ENCODE measurements at places on chromosomes 4 and X.

DNA sequence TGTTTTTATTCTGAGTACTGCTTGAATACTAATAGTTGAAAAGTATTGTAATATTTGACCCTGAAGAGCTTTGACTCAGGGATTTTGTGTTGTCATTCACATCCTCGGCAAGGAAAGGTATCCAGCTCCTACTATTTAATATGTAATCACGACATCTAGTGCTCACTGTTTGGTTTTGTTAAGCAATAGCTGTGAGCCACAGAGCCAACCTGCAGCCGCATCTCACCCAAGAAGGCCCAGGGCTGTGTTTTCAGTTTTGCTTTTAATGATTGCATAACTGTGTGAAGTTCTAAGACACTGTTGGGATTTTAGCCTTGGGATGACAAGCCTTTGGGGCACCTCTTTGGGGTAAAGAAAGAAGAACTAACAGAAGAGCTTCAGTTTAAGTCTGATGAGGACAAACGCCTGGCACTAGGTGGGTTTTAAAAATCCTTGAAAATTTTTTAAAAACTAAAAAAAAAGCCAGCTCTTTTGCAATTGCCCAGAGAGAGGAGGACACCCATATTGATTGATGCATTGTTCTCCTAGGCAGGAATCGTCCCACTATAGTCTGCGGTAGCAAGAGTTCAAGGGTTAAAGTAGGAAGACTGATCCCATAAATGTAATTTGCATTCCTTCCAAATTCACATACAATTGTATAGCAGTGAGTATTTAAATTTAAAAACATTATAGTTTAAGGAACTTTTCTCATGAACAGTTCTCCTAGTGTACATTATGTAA lies 157.8 kb downstream of the RELL1 start:
- no peak for DNase-seq

- DNase-seq: no peak
Observed at GRCh38 chr4:154367659-154368058, 123.9 kb downstream of the DCHS2 start.

DNA sequence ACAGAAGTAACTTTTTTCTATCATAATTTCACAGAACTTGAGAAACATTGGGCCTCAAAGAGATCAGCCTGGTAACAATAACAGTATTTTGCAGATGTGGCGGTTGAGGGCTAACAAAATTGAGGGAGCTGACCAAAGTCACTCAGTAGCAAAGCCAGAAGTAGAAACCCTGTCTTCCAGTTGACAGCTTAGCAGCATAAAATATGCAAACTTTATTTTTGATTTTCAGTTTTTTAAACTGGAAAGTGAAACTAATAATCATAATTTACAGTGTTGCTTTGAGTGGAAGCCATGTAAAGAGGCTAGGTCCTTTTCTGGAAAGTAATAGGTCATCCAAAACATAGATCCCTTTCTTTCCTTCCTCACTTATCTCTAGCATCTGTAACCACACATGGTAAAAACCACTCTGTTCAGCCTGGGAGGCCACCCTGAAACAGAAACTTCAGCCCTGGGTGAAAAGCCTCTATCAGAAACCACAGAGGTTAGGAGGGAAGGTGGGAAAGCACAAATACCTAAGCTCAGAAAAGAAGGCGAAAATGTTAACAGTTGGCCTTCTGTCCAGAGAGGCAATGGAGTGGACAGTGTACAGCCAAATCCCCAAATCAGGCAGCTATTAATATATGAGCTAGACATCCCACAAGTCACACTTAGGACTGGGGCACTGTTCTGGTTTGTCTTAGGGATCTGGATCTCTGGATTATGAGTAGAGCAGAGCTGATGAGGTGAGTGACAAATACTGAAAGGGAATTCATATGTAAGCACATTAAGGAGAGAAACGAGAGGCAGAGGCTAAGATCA lies 61.1 kb upstream of the ARSJ start:
- DNase-seq: no peak

DNA sequence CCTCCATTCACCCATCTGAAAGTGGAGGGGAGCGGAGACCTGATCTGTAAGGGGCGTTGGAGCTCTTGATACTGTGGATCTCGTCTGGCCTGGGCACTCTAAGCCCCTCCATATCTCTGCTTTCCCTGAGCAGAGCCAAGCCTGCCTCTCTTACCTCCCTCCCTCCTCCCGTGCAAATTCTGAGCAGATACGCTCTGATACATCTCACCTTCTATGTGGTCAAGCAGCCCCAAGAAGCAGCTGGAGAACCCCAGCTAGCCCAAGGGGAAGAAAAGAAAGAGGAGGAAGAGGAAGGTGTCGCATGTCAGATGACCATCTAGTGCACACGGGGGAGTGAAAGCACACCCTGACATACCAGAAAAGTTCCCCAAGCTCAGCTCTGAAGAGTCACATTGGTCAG lies 1.9 kb upstream of the DGAT2L6 start:
- no peak for DNase-seq

DNA sequence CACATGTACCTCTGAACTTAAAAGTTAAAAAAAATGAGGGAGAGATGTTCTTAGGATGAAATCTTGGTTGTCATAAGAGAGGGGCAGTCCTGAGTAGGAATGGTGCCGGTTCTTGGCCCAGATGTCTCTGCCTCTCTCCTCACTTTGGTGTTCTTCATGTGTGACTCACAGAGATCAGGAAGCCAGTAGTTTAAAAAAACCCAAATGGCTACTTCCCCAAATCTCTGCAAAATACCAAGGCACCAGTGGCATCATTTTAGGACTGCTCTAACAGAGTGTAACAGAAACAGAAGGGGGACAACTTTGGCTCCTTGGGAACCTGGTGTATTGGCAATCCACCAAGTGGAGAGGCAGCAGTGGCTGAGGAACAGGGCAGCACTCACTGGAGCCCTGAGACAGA lies 116.8 kb downstream of the SCD5 start:
- DNase-seq: no peak

DNA sequence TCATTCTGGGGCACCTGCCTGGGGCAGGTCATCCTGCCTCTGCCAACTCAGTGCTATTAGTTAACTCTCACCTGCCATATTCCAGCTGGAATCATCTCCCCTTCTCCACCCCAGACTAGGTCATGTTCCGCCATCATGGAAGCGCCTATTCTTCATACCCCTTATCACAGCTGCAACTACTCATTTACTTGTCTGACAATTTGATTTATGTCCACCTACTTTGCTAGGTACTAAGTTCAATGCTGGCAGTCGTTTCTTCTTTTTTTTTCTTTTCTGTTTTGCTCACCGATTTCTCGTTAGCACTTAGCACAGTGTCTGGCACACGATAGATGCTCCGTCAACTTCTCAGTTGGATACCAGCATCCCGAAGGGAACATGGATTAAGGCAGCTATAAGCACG lies 1.1 kb upstream of the FMR1 start:
- no peak for DNase-seq

- DNase-seq: no peak
Observed at GRCh38 chr4:173415885-173416653, 17.2 kb upstream of the SCRG1 start.

GRCh38 chr4:113740857-113741379 lies 20.6 kb downstream of the CAMK2D start:
- no peak for DNase-seq

- DNase-seq: no peak
Observed at GRCh38 chrX:69503228-69503781, 821 bp upstream of the NALF2 start.

DNA sequence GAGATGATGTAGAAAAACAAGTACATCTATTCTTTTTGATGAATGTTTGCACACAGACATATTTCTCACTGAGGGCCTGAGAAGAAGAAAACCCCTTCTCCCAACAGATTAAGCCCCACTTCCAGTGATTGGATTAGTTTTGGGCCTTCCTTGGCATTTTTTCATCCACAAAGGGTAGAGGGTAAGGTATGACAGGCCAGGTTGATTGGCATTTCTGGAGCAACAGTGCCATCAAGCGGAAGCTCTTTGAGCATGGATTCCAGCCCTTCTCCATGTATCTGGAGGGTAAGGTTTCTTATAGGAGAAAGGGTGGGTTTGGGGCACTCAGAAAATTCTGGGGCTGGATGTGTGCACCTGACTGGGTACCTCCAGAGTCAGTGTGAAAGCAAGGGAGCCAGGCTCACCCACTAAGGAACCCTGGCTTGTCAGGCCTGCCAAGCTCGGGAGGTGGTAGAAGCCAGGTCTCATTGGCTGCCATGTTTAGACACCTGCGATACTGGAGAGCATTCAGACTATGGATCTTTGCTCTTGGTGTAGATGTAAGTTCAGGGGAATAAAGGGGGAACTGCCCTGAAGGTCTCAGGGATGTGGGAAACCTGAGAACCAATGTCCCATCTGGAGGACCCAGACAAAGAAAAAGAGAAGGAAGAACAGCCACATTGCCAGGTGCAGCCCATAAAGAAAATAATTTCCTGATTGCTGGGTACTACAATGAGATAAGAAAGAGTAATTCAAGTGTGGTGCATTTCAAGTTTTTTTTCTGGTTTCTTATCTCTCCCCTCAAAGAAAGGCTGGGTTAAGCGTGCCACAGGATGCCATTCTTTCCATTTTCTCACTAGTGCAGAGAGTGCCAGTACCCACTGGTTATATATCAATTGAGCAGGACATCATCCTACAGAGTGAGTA lies 222.3 kb upstream of the AGTR2 start:
- no peak for DNase-seq

DNA sequence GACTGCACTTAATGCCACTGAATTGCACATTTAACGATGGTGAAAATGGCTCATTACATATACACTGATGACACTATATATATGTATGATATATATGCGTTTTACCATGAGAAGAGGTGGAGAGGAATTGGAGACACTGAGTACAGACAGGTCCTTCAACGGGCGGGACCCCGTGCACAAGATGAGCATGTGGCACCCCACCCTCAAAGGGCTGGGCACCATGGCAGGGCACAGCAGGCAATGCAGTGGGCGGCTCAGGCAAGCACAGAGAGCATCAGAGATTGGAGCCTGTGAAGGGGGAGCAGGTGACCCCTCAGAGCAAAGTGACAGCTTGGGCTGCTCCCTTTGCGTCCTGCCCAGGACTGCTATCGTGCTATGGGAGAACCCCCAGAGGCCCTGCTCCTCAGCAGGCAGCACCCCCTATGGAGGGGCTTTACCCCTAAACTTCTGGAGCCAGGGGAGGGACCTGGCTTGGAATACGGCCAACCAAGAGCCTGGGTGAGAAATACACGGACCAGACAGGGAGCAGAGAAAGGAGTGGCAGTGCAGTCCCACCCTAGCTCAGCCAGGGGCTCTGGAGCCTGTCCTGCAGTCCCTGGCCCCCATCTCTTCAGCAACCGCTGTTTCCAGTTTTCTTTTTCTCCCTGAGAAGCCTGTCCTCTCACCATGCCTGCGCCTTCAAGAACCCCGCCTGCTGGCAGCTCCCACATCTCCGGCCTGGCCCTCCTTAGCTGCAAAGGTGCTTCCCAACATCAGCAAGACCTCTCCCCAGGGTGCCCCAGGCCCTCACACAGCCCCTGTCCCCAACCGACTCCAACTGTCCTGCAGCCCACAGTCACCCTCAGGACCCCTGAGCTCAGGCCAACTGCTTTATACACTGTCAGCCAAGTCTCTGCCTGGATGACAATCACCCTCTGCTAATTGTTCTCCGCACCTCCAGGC lies 10.5 kb downstream of the SLC6A8 start:
- no peak for DNase-seq

DNA sequence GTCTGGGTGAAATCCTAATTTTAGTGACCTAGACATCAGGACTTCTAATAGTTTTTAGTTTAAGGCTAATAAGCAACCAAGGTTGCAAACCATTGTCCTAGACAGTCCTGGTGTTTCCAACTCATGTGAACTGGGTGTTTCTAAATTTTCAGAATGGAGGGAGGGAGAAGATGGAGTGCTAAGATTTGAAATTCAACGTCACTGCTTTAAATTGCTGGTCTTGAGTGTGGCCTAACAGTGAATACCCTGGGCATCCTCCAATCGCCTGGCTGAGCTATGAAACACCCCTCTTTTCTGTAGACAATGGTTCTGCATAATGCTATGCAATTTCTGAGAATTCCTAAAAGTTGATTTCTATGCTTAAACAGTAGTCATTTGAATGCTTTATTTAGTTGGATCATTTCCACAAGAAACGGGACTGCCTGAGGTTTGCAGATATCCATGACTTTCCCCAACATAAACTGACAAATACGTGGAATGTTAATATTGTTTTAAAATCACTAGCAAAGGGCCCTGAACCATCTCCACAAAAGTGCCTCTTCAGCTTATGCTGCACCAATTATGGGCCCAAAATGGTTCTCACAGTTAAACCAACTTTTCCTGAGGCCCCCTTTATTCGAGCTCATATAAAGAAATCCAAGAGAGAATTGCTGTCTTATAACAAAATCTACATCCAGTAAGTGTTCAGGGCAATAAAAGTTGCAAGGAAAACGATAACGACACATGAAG lies 1.1 kb downstream of the FBXL5 start:
- no peak for DNase-seq

GRCh38 chrX:46278572-46278971 lies 266.6 kb downstream of the ZNF674 start:
- no peak for DNase-seq

DNA sequence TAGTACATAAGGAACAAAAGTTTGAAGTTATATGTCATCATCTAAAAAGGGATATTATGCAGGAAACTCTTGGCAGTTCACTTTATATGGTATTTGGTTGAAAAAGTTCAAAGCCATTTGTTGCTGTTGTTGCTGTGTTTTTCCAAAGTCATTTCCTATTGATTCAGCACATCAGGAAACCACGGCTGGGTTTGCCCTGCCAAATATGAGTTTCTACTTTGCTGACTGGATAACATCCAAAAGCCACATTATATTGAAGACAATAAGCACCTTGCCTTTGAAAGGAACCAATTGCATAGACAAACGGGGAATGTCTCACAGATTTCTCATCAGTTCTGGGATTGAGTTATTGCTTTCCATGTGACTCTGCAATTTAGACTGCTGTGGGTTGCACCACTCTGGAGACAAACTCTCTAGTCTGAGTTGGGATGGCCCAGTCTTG lies 206.1 kb downstream of the SLC39A8 start:
- DNase-seq: no peak

- DNase-seq: no peak
Observed at GRCh38 chrX:120801426-120801825, 74.2 kb downstream of the CT47B1 start.
